Kidney (tissue), 22 donors: ENCODE measurements at places on chromosomes 7 and 10. TPM values are rescaled to one million over a fixed set of nuclear protein-coding genes. Genes with fewer than 3 reads are reported as not detected.

The PRR15 gene
- 21.2 TPM for total RNA-seq

The PTF1A gene
- total RNA-seq = not detected

The LIPK gene
- not detected for total RNA-seq

The OR2A1 gene
- not detected for total RNA-seq

The LRRC61 gene
- total RNA-seq = 17.1 TPM

The ZNF804B gene
- 0.19 TPM for total RNA-seq

DNA sequence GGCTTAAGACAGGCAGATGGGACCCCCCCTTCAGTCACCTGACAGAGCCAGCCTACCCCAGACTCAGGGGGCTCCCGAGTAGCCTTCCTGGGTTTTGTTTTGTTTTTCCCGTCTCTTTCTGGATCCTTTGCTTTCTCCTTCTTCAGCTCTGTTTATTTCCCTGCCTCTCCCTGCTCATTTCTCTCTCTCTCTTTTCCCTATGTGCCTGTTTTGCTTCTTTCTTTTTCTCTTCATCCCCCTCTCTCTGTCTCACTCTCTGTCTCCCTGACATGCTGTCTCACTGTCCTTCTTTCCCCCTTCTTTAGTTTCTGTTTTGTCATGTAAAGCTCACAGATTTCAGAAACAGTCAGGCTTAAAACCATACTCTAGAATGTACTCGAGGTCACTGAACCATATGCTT lies 38.2 kb upstream of the SLC29A3 start:
- no peaks in the 10 kb centered on the region for H3K27me3 ChIP-seq
- H3K4me3 ChIP-seq = no peak overlapping the region
- no peaks in the 10 kb centered on the region for H3K36me3 ChIP-seq

DNA sequence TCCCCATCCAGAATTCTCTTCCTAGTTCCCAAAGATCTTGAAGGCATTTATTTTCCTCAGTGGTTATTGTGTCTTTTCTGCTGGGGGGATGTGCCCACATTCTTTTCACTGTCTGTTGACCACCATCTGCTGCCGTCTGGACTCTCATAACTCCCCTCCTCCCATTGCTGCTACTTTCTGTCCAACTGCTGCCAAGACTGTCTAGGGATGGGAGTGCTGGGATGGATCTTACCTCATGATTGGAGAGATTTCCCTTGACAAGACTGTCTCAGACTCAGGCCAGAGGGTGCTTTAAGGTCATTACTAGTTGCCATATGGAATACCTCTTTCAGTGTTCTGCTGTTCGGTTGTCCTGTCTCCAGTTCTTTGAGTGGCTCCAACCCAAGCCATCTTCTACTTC lies 141.6 kb downstream of the C1GALT1 start:
- no peak for DNase-seq
- H3K4me3 ChIP-seq = no peak overlapping the region
- H3K27me3 ChIP-seq = no peaks in the 10 kb centered on the region
- no peak overlapping the region for H3K27ac ChIP-seq
- no peaks in the 10 kb centered on the region for H3K36me3 ChIP-seq

DNA sequence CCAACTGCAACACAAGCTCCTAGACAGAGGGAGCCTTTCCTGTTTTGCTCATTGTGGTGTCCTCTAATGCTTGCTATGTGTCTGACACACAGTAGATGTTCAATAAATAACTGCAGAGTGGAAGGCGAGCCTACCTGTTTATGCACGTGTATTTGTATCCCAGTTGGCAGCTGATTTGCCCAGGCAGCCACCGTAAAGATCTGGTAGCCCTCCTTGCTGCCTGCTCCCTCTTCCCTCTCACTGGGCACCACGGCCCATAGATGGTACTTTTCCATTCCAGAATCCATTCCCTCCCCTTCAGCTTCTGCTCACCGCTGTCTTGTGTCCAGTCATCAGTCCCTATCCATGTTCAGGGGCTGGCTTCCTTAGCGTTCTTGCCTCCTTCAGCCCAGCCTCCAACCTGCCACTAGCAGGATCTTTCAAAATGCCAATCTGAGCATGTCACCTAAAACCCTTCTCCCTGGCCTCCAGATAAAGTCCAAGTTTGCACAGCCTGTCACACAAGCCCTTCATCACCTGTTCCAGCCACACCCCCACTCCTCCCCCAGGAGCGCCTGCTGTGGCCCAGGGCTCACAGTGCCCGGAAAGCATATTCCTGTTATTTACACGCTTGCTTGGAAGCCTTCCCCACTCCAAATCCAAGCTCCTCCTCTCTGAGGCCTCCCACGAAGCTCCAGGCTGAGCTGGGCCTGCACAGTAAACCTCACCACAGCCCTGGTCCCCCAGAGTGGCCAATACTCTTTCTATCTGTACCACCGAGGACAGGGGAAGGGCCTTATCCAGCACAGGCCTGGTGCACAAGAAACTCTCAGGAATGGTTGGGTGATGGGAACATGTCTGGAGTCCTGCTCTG lies 21.0 kb downstream of the ZCCHC24 start:
- H3K4me1 ChIP-seq = no peaks in the 10 kb centered on the region
- no peak overlapping the region for H3K27ac ChIP-seq
- H3K36me3 ChIP-seq = no peaks in the 10 kb centered on the region
- peak; percentile 69 for DNase-seq
- H3K27me3 ChIP-seq = no peaks in the 10 kb centered on the region

- DNase-seq = peak; percentile 33
- H3K4me1 ChIP-seq = no peaks in the 10 kb centered on the region
- H3K4me3 ChIP-seq = no peak overlapping the region
- H3K36me3 ChIP-seq = no peaks in the 10 kb centered on the region
Observed at GRCh38 chr7:17506095-17506494, 207.6 kb downstream of the AHR start.

DNA sequence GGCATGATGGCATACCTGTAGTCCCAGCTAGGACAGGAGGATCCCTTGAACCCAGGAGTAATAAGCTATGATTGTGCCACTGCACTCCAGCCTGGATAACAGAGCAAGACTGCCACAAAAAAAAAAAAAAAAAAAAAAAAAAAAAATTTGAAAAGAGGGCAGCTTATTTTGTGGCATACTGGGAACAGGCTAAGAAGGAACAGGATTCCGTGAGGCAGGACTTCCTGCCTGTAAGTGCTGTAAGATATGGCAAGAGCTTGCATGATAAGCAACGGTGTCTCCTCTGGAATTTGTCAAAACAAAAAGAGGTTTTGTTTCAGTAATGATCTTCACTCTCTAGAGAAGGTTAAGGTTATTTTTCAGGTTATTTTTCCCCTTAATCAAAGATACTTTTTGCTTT lies 101.1 kb downstream of the ABCC2 start:
- H3K36me3 ChIP-seq = peaks cover 65% of the 10 kb centered on the region
- H3K4me1 ChIP-seq = no peaks in the 10 kb centered on the region
- DNase-seq = no peak
- H3K27me3 ChIP-seq = no peaks in the 10 kb centered on the region
- no peak overlapping the region for H3K27ac ChIP-seq
- no peak overlapping the region for H3K4me3 ChIP-seq

- no peaks in the 10 kb centered on the region for H3K36me3 ChIP-seq
- H3K27ac ChIP-seq = no peak overlapping the region
- no peaks in the 10 kb centered on the region for H3K4me1 ChIP-seq
- no peak overlapping the region for H3K4me3 ChIP-seq
- no peaks in the 10 kb centered on the region for H3K27me3 ChIP-seq
- no peak for DNase-seq
Observed at GRCh38 chr7:128729494-128729893, 9.7 kb upstream of the CALU start.

- no peaks in the 10 kb centered on the region for H3K4me1 ChIP-seq
- no peak for DNase-seq
- H3K4me3 ChIP-seq = no peak overlapping the region
- H3K27ac ChIP-seq = no peak overlapping the region
- no peaks in the 10 kb centered on the region for H3K36me3 ChIP-seq
Observed at GRCh38 chr7:50783801-50784507, 1.3 kb upstream of the GRB10 start.

- no peak for DNase-seq
- H3K27ac ChIP-seq = no peak overlapping the region
- H3K36me3 ChIP-seq = no peaks in the 10 kb centered on the region
- H3K4me1 ChIP-seq = peaks cover 6% of the 10 kb centered on the region
Observed at GRCh38 chr7:92325858-92326257, 80.1 kb downstream of the ANKIB1 start.

DNA sequence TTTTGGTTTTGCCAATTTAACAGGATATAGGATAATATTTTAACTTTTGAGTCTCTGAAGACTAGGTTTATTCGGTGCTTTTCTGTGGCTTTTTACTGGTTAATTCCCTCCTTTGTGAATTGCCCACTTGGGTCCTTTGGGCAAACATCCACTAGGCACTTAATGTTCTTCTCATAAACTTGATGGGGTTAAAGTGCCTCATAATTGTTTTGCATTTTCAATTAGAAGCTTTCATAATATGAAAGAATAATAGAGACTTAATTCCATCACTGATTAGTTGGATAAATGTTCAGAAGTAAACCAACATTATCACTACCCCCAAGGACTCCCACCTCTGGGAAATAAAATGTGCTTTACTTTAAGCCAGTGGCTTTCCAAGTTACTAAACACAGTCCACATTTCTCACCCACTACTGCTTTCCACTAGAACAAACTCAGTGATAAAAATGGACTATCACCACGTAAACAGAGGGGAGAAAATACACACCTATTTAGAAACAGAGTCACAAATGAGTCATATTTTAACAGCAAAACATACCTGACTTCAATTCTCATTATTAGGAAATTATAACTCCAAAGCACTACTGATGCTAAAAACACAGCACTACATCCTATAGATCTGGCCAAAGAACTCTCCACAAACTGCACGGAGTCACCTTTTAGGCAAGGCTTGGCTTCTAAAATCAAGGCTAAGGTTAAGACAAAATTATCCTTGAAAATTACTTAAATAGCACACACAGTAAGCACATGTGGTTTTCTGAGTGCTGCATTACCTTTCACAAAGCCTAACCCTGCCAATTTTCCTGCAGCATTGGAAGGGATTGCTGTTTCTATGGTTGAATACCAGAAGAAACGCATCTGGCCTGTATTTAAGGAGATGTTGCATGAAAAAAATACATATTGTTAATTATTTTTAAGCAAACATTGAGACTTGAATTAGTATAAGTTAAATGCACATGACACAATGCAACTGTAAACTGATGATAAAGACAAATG lies 41.2 kb downstream of the PARD3 start:
- peaks cover 6% of the 10 kb centered on the region for H3K4me1 ChIP-seq
- H3K27me3 ChIP-seq = no peaks in the 10 kb centered on the region
- no peak overlapping the region for H3K27ac ChIP-seq
- no peak overlapping the region for H3K4me3 ChIP-seq

- no peak for DNase-seq
- H3K4me3 ChIP-seq = no peak overlapping the region
- H3K36me3 ChIP-seq = no peaks in the 10 kb centered on the region
- no peak overlapping the region for H3K27ac ChIP-seq
- no peaks in the 10 kb centered on the region for H3K4me1 ChIP-seq
Observed at GRCh38 chr10:11667756-11668155, 56.3 kb upstream of the USP6NL start.

DNA sequence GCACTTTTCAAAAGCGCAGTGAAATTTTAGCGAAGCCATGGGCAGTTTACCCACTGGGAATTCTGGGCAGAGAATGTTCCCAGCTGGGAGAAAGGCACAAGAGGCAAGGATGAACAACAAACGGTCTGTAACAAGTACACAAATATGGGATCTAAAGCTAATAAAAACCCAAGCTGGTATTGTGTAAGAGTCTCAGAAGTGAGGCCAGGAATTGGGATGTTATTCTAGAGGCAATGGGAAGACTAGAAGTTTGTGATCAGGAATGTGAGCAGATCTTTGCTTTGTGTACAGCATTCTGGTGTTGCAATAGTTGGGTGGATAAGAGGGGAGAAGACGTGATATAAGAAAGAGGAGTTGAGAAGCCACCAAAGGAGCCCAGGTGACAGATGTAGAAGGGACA lies 15.0 kb downstream of the FZD9 start:
- H3K4me1 ChIP-seq = no peaks in the 10 kb centered on the region
- H3K4me3 ChIP-seq = no peak overlapping the region
- H3K27me3 ChIP-seq = no peaks in the 10 kb centered on the region

DNA sequence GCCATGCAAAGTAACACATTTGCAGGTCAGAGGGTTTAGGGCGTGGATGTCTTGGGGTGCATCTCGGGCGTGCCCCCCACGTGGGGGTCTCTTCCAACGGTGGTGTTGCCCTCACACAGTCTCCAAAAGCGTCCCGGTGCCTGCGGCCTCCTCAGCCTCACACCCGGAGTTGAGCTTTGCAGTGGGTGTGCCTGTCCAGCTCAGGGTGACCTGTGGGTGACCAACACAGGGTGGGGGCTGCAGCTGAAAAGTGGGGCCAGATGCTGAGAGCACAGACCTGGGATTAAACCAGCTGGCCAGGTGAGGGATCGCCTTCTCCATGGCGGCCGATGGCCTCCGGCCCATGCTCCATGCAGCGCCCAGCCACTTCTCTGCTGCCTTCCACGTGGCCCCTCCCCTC lies 63.1 kb downstream of the PWWP2B start:
- no peak for DNase-seq
- H3K27ac ChIP-seq = no peak overlapping the region
- H3K4me1 ChIP-seq = peaks cover 8% of the 10 kb centered on the region
- H3K4me3 ChIP-seq = no peak overlapping the region
- no peaks in the 10 kb centered on the region for H3K27me3 ChIP-seq

DNA sequence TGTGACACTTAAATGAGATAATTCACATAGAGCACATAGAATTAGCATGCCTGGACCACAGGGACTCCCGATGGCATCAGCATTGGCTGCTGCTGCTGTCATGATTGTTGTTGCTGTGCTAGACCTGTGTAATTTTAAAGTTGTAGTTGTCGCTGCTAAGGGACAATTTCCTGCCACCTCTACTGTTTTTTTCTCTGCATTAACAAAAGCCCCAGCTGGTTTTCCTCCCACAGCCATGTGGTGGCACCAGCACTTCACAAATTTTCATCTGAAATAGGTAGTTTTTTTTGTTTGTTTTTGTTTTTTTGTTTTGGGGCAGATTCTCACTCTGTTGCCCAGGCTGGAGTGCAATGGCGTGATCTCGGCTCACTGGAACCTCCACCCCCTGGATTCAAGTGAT lies 25.4 kb upstream of the PRXL2A start:
- H3K36me3 ChIP-seq = no peaks in the 10 kb centered on the region
- no peak overlapping the region for H3K27ac ChIP-seq
- no peaks in the 10 kb centered on the region for H3K27me3 ChIP-seq
- no peak overlapping the region for H3K4me3 ChIP-seq

DNA sequence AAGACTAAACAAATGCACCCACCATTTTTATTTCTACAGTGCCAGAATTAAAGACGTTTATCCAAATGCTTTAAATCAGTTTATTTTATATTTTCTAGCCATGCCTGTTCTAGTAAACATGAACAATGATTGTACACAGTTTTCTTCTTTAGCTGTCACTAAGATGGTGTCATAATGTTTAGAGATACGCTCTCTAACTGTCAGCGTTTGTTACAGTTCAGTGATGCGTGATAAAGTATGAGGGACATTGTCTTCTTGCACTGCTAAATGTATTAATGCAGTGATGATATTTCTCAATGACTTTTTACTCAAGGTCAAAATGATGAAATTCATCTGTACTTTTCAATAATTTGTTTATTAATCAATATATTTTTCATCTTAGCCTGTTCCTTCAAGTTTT lies 513.6 kb downstream of the ATRNL1 start:
- H3K27me3 ChIP-seq = no peaks in the 10 kb centered on the region
- H3K4me3 ChIP-seq = no peak overlapping the region
- H3K4me1 ChIP-seq = no peaks in the 10 kb centered on the region
- DNase-seq = no peak
- no peaks in the 10 kb centered on the region for H3K36me3 ChIP-seq
- no peak overlapping the region for H3K27ac ChIP-seq
